ENCODE measurements at places on chromosomes 2 and 18.

DNA sequence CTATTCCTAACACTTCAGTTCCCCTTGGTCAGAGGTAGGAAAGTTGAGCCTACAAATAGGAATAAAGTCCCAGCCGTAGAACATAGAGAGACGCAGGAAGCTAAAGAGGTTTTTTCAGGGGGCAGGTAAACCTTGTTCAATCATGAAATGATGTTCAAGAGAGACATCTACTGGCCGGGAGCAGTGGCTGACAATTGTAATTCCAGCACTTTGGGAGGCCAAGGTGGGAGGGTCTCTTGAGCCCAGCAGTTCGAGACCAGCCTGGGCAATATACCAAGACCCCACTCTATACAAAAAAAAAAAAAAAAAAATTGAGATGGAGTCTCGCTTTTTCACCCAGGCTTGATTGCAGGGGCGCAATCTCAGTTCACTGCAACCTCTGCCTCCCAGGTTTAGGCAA, 66.7 kb upstream of the DNAJC10 start:
- peak; percentile 29 for DNase-seq

- no peak for DNase-seq
Observed at GRCh38 chr18:28164771-28165483, 12.0 kb downstream of the CDH2 start.

GRCh38 chr18:38663682-38664081, 1098.1 kb upstream of the CELF4 start:
- no peak for DNase-seq

GRCh38 chr2:6957910-6958615, 40.9 kb downstream of the RNF144A start:
- DNase-seq: no peak

- no peak for DNase-seq
Observed at GRCh38 chr2:152411154-152411553, 76.2 kb downstream of the FMNL2 start.

- DNase-seq: no peak
Observed at GRCh38 chr18:1078301-1078700, 173.6 kb downstream of the ADCYAP1 start.

- DNase-seq: no peak
Observed at GRCh38 chr18:26738706-26739105, 126.8 kb downstream of the AQP4 start.

GRCh38 chr2:43461453-43462073, 134.3 kb downstream of the THADA start:
- no peak for DNase-seq

GRCh38 chr18:34978533-34978893, 62.7 kb upstream of the MAPRE2 start:
- no peak for DNase-seq

DNA sequence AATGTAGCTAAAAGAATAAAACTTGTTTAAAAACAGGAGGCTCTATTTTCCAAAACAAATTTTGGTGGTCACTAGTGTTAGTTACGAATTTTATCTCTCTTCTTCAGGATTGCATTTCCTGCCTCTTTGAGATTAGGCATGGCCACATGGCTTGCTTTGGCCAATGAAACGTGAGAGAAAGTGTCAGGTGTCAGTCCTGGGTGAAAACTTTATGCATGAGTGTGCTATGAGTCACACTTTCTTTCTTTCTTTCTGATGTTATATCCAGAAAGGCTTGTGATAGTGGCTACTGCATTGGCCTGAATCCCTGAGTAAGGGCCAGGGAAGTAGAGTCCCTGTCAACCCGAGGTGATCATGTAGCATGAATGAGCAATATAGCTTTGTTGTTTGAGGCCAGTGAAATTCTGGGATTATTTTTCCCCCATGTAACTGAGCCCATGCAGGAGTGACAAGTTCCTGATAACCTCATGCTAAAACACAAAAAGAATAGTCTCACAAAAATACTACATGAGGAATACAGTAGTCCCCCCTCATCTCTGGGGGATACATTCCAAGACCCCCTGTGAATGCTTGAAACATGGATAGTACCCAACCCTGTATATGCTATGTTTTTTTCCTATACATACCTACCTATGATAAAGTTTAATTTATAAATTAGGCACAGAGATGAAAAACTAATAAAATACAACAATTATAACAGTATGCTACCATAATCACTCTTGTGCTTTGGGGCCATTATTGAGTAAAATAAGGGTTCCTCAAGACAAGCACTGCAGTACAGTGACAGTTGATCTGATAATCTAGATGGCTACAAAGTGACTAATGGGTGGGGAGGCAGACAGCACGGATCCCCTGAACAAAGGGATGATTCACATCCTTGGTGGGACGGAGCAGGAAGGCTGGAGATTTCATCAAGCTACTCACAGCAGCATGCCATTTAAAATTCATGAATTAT, 109.5 kb downstream of the CDC42EP3 start:
- no peak for DNase-seq

- DNase-seq: no peak
Observed at GRCh38 chr2:200172944-200173581, 133.4 kb upstream of the SPATS2L start.

GRCh38 chr2:66897181-66897580, 462.3 kb downstream of the MEIS1 start:
- DNase-seq: no peak

Data from endothelial cell (in vitro differentiated cells).